ENCODE measurements at places on chromosomes 12 and 14.

- peak; percentile 68 for DNase-seq
These were observed 9.9 kb downstream of the BCL7A start for GRCh38 chr12:122031342-122032216.

DNA sequence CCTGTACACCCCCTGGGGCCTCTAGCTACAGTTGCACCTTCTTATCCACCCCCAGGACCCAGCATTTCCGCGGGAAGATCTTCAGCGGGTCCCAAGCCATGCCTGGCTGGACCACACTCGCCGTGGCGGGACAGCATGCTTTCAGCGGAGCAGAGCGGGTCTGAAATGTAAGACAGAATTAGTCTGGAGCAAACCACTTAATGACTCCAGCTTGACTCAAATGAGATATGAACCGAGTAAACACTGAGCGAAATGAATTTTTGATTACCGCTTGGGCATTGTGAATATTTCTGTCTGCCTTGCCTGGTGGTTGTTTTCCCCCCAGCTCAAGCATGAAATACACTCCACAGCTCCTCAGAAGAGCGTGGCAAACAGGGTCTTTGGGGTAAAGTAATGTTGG, 60.8 kb downstream of the SLC24A4 start:
- DNase-seq, result no peak

DNA sequence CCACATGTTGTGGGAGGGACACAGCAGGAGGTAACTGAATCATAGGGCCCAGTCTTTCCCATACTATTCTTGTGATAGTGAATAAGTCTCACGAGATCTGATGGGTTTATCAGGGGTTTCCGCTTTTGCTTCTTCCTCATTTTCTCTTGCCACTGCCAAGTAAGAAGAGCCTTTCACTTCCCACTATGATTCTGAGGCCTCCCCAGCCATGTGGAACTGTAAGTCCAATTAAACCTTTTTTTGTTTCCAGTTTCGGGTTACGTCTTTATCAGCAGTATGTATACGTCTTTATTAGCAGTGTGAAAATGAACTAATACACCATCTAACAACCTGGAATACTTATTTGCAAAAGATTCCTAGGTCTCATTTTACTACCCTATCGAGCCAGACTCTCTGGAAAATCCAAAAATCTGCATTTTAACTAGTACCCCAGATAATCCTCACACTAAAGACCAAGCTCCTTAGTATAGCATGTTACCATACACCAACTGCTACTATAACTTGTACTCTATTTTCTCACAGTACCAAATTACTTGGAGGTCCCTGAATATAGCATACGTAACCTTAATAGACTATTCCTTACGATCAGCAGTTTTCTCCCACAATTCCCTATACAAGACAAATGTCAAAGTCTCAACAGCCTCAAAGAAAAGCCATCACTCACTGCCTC, 11.5 kb downstream of the GTF2A1 start:
- DNase-seq, result no peak

GRCh38 chr14:84519836-84520235, 1010.1 kb upstream of the FLRT2 start:
- no peak for DNase-seq

GRCh38 chr14:101241807-101242278, 319.5 kb upstream of the DIO3 start:
- DNase-seq, result no peak

GRCh38 chr14:99612071-99612737, 8.2 kb upstream of the CCDC85C start:
- DNase-seq, result no peak

DNA sequence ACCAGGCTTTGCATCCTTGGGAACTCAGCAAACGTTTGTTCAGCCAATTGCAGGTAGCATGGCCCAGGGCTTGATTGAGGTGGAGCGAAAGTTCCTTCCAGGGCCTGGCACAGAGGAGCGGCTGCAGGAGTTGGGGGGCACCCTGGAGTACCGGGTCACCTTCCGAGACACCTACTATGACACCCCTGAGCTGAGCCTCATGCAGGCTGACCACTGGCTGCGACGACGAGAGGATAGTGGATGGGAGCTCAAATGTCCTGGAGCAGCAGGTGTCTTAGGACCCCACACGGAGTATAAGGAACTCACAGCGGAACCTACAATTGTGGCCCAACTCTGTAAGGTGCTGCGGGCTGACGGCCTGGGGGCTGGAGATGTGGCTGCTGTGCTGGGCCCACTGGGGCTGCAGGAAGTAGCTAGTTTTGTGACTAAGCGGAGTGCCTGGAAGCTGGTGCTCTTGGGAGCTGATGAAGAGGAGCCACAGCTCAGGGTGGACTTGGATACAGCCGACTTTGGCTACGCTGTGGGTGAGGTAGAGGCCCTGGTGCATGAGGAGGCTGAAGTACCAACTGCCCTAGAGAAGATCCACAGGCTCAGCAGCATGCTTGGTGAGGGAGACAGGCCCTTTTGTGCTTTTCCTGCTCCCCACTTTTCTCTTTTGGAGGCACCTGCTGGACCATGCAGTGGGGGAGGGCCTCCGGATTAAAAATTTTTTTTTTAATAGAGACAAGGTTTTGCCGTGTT, 799 bp downstream of the THTPA start:
- DNase-seq, result no peak

DNA sequence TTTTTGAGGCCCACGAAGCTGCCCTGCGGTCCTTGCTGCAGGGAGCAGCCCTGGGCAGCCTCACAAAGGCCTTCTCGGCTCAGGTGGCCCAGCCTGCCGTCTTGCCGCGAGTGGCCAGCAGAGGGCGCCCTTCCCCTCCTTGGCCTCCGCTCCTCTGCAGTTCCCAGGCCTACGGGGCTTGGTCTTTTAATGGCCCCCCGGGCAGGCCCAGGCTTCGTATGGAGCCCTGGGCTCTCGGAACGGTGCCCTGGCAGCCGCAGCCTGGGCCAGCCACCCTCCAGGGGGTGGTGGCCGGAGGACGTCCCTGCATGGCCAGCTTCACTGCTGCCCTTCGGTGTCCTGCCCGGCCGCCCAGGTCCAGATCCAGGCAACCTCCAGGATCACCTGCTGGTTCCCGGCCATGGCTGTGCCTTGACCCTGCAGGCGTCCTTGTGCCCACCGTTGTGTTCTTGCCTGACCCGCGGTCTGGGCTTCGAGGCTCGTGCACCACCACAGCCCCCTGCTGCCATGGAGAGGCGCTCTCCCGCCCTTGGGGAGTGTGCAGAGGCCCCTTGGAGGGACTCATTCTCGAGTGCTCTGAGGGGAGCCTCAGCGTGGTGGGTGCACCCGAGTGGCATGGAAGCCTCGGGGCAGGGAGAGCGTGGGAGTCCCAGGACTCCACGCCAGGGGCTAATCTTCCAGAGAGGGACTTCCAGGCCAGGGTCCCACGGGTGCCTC, 9.4 kb downstream of the ASPG start:
- peak; percentile 83 for DNase-seq

DNA sequence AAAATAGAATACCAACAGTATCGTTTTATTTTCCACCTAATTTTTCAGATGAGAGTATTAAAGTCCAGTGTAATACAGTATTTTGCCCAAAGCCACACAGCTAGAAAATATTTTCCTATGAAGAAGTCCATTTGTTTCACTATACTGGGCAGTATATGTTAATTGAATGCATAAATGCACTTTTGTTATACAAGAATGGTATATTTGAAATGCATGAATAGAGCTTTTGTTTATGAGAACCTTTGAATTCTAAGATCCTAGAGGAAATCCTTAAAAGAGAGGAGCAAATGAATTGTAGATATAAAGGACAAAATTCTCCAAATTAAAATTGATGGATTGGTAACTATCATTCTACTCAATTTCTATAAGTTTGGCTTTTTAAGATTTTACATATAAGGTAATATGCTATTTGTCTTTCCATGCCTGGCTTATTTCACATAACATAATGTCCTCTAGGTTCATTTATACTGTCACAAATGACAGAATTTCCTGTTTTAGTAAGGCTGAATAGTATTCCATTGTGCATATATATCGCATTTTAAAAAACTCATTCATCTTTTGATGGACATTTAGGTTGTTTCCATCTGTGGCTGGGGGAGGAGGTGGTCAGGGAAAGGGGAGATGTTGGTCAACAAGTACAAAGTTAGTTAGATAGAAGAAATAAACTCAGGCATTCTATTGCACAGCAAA, 136.6 kb upstream of the DCN start:
- no peak for DNase-seq

DNA sequence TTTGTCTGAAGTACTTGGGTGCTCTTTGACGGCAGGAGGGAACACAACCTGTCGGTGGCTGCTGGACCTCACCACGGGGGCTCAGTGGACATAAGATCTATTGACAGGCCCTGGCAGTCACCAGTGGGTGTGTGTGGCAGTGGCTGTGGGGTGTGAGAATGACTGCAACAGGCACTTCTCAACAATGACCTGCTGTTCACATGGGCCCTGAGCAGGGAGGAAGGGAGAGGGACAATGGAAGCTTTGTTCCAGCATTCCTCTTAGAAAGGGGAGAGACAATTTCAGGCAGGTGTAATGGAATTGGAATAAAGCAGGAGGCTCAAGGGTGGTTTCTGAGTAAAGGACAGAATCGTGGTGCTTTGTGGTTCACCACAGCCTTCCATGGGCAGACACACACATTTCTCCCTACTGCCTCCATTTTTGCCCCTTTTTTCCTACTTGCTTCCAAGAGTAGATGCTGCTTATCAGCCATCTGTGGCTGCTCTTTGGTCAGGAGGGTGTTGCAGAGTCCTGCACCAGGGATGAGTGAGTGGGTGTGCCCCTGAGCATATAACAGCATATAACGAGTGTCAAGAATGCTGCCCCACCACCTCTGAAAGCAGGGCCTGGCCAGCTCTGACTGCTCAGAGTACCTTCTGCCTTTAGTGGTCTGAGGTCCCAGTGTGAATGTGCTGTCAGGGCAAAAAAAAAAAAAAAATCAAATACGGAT, 267.7 kb downstream of the RASSF9 start:
- no peak for DNase-seq

GRCh38 chr14:95862243-95862642, 14.4 kb upstream of the TUNAR start:
- DNase-seq, result no peak

DNA sequence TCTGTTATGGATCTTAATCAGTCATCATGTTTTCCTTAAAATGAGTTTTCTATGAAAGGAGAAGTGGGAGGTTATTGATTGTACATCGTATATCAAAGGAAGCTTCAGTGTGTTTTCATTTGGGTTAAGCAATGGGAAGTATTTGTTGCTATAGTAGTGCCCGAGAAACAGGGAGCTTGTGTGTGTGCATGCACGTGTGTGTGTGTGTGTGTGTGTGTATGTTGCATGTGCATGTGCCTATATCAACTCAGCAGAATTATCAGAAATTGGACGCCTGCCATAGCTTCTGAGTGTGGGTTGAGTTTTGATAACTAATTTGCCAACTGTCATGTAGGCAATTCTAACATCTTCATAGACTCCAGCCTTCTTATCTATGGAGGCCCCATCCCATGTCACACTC, 246.1 kb upstream of the CRY1 start:
- no peak for DNase-seq

GRCh38 chr12:46553266-46553665, 180.7 kb upstream of the SLC38A2 start:
- DNase-seq, result no peak

DNA sequence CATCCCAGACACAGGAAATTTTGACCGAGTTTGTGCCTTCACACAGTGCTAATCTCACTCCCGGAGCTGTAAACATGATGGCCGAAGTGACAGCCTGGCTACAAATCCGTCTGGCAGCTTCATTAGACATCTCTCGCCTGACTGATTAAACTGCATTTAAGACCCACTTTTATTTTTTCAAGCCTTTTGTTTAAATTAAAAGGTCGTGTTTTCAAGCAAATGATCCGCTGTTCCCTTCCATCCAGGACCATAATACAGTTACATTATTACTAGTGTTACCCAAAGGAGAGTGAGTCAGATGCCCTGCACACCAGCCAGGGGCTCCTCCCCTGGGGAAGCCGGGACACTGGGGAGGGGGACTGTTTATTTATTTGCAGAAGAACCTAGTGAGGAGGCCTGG, 200.2 kb downstream of the EXOC5 start:
- DNase-seq, result no peak

DNA sequence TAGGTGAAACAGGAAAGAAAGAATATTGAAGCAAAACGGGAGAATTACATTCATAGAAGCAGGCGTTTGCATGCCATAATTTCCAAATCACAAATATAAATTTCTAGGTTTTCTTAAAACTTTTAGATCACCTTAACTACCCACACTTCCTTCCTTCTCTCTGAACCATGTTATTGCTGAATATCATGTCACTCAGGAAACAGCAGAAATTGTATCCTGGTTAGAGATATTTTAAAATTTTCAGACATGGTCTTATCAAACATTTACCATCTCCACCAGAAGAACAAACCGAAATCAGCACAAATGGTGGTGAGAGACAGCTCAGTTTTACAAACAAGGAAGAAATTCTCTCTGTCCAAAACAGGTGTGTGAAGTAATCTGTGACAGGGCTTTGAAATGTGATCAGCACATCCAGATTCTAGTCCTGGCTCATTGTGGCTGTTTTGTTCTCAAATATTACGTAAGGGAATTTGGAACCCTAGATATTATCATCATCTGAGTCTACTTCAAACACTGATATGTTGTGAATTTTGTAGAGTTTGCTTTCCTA, 16.3 kb downstream of the TESPA1 start:
- DNase-seq, result no peak

- DNase-seq, result no peak
These were observed 75.0 kb downstream of the EP400 start for GRCh38 chr12:132024758-132025157.

DNA sequence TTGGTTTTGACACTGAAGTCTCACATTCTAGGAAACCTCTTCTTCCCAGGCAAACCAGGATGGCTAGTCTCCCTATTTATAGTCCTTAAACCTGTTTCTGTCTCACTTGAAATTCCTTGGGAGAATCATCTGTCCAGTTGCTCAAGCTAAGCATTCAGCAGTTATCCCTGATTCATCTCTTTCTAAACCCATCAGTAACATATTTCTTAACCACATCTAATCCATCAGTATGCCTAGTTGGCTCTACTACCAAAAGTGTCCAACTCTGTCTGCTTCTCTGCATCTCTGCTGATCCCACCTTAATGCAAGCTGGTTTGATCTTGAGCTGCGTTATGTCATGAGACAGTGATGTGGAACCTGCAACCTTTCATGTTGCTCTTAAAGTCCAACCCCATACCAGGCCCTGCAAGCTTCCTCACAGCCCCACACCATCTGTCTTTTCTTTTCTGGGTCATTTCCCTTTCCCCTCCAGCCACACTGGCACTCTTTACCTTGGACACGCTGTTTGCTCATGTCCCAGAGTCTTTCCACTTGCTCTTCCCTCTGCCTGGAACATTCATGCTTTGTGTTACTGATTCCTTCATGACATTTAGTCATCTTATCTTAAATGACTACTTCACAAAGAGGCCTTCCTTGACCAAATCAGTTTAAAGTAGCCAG, 380.8 kb upstream of the RGS6 start:
- DNase-seq, result no peak

GRCh38 chr14:96906434-96906833, 109.3 kb downstream of the VRK1 start:
- no peak for DNase-seq

Data from BE2C (cell line).